ENCODE measurements at places on chromosomes 3 and 15.

DNA sequence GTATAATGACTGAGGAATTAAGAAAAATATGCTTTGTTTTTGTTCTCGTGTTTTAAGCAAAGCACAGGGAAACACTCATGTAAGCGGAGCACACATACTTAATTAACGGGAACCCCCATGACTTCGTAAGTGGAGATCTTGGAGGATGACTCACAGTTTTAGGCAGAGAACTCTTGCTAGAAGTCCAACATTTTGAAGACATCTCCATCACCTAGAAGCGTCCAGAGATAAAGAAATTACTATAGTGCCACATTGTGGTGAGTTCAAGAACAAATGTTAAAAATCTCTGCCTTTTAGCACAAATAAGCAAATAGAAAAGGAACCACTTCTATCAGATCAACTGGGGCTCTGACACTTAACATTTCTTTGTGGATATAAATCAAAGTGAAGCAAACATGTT, 194.1 kb upstream of the ARHGEF26 start:
- peak; percentile 25 for DNase-seq

- DNase-seq: peak; percentile 21
Observed at GRCh38 chr15:49103002-49103401, 52.4 kb downstream of the COPS2 start.

DNA sequence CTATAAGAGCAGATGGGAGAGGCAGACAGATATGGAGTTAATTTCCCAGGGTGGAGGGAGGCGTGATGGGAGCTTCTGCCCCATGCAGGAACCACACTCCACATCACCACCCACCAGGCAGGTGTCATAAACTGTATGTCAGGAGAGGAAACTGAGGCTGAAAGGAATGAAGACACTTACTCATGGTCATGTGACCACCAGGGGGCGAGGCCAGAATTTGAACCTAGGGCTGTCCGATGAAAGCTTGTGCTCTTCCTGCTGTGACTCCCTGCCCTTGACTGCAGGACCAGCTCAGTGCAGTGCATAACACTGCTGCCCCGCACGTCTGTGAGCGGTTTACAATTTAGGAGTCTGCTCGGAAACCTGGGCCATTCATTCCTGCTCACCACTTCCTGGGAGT, 28.8 kb downstream of the NUP210 start:
- no peak for DNase-seq

DNA sequence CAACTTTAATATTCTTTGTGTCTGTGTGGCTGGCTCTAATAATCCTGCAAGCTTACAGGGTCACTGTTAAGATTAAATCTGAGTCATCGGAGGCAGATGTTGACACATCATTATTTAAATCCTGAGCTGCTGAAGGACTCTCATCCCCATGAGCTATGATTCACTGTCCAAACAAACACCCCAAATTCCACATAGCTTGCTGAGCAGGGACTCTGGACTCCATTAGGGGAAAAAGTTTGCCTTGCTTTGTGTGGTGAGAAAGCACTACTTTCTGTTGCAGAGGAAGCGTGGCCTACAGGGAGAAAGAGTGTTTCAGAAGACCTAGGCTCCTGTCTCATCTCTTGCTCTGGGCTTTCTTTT, 213.7 kb downstream of the PDCD6IP start:
- DNase-seq: peak; percentile 87

GRCh38 chr3:48294611-48295263, 38.7 kb downstream of the SPINK8 start:
- no peak for DNase-seq

GRCh38 chr3:191912616-191913204, 451.7 kb downstream of the PYDC2 start:
- DNase-seq: no peak

DNA sequence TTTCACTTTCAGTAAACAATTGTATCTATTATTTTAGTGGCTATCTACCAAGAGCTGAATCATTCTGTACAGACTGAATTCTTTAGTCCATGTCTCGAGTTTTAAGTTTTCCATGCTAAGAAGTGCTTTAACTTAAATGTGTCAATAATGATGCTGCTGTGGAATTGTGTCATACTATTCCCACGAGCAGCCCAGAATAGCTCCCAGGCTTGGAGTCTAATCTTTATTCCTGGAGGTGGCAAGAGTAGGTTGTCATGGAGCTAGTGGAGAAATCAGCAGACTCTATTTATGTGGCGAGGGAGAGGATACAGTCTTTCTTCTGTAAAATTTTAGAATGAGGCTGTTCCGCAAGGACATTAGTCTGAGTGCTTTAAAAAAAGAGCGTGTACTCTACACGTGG, 207.2 kb downstream of the ROBO2 start:
- DNase-seq: peak; percentile 14

Data from AG08396 (cell line).